ENCODE measurements at places on chromosomes 3 and 15. TPM values are rescaled to one million over a fixed set of nuclear protein-coding genes. Genes with fewer than 3 reads are reported as not detected.

CDHR4 gene
- 0.19 TPM for polyA plus RNA-seq

- no peak for DNase-seq
These were observed 5.7 kb upstream of the CCDC80 start for GRCh38 chr3:112646623-112647022.

DNA sequence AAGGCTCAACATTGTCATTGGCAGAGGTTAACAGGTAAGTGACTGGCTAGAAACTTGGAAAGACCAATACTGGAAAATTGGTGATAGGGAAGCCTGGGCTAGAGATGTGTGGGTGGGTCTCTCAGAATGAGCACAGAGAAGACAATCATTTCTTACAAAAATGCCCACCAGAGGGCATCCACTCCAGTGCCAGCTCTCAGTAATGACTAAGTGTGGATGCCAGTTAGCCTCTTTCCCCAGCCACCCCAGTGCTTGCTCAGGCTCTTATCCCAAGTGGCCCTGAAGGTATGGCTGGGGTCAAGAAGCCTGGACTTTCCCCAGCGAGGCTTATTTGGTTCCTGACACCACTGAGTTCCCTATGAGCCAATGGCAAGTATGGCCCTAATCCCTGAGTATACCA lies 115.9 kb upstream of the ST8SIA2 start:
- DNase-seq: no peak

GRCh38 chr3:8239095-8239494 lies 262.5 kb upstream of the LMCD1 start:
- DNase-seq: no peak

DNA sequence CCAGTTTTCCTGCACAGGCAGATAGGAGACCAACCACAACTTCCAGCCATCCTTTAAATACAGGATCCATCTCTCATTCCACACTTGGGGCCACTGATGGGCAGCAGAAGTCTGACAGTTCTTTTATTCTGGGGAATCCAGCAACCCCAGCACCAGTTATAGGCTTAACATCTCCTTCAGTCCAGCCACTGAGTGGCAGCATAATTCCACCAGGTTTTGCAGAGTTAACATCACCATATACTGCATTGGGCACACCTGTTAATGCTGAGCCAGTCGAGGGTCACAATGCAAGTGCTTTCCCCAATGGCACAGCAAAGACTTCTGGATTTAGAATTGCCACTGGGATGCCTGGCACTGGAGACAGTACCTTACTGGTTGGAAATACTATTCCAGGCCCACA lies 2.9 kb downstream of the NPAP1 start:
- DNase-seq: no peak

RYK gene
- polyA plus RNA-seq: 23.7 TPM

DNA sequence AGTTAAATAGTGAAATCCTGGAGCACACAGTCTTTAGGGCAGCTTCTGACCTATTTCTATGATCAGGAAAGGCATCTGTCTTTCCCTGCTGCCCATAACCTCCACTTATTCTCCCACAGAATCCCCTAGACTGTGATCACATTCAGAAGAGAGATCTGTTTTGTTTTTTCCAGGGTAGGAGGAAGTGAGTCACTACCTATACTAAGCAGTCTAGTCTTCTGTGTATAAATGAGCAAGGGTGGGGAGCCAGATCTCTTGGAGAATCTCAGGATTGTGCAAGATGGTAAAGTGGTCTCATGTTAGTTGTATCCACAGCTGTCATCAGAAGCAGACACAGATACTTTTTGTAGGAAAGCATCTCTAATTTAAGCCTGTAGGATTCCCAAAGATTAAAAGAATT lies 11.8 kb upstream of the FBXO22 start:
- peak; percentile 90 for DNase-seq

DNA sequence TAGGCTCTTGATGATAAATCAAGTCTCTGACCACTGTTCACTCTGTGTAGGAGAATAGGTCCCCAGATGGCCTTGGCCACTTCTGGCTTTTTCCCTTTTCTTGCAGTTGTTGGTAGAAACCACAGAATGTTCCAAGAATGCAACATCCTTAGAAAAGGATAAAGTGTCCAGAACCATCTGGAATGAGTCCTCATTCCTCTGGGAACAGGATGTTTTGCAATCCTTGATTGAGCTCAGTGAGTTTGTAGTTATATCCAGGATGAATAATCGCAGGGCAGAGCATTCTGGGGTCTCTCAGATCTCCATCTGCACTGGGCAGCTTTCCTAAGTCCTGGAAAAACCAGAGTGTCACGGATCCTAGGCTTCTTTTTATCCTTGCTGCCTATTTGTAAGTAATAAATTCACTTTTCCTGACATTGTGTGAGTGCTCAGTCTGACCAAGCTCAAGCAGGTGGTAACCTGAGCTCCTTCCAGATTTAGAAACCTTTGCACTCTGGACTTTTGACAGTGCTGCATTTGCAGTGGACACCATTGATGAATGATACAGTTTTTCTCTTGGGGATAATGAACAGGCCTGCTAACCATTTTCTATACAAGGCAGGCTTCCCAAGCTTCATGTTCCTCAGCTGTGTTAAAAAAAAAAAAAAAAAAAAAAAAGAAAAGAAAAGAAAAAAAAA lies 1028.6 kb downstream of the OTOL1 start:
- DNase-seq: no peak

GRCh38 chr3:133443649-133444422 lies 44.0 kb downstream of the BFSP2 start:
- no peak for DNase-seq

GRCh38 chr3:110894574-110894973 lies 177.0 kb upstream of the NECTIN3 start:
- no peak for DNase-seq

GRCh38 chr3:196624067-196624790 lies 15.3 kb upstream of the NRROS start:
- no peak for DNase-seq

DNA sequence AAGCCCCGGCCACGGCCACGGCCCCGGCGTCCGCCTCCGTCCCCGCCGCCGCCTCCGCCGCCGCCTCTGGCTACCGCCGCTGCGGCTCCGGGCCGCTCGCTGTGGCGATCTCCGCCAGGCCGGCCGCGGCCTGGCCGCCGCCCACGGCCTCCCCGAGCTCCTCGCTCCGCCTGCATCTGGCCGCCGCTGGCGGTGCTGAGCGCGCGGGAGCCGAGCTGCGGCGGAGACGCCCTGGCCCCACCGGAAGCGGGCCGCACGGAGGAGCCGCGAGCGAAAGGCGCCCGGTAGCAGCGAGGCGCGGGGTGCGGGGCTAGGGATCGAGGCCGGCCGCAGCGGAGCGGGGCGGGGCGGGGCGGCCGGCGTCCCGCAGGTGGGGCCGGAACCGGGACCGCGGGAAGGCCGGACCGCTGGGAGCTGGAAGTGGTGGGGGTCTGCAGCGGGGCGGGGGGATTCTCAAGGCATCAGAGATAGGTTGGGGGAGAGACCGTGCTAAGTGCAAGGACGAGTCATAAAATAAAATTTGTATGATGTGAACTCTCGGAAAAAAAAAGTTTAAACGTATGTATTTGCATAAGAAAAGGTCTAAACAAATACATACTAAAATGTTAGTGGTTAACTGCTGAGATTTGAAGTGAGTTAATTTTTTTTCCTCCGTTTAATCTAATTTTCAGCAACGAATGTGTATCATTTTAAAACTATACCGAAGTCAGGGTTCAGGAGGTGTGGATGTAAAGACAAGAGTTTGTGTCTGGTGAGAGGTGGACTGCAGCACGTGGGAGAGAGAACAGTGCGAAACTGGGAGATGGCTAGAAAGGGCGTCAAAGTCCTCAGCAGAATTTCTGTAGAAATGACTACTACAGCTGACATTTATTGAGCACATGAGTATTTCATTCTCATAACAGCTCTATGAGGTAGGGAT lies at the start of gene AVEN:
Gene AVEN (minus strand): TSS at position 334 of the 919 bp plus-strand sequence. CDS start 158 bp downstream, at position 176.
- DNase-seq: peak; percentile 37

DNA sequence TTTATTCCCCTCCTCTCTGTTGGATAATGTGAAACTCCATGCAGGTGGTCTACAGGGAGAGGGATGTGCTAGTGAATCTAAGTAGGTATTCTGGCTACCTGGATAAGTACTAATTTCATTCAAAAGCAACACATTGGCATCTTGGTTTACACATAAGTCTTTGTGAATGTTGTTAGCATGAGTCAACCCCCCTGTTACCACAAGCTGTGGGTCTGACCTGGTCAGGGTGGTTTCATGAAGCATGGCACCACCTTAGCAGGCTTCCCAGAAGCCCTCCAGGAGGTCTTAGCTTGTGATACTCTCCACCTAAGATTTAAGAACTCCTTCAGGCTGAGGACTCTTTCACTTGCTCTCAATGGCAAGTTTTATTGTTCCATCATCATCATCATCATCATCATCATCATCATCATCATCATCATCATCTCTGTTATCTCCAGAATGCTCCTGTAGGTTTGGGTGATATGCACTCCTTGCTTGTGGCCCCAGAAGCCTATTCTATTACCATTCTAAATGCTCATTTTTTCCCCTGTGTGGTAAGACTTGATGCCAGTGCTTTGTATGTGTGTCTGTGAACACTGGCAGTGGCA lies 62.8 kb downstream of the EPHB1 start:
- no peak for DNase-seq

DNA sequence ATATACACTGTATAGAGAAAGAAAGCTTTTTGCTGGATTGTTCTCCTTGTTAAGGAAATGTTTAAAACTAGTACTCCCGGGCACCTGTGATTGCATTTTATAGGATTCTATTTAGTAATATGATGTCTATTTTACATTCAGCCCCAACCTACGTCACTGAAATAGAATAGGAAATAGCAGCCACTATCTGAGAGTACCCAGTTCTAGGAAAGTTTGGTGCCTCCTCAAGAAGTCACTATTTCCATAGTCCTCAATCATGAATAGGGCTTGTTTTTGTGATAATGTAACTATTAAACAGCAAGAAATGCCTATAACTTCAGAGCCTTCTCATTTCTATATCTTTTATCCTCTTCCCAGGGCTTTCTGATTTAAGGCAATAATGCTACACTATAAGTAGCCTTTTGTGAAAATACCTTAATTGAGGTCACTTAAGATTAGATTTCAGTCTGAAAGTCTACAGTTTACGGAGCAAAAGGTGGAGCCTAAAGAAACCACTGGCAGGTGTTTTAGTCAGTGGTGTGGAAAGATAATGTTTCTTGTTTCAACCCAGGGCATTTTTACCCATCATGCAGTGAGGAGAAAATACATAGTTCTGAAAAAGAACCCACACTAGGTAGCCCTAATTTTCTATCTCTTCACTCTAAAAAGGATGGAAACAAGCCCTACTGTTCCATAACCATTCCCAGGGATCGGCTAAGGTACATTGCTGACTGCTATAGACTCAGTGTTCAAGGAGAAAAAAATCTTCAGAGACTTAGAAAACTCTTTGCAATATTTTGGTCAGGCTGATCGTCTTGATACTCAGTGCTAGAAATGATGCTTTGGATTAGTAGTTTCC lies 38.7 kb downstream of the TIGIT start:
- DNase-seq: no peak

GPR149 gene
- not detected for polyA plus RNA-seq

CDC25A gene
- polyA plus RNA-seq: 5.5 TPM

DNA sequence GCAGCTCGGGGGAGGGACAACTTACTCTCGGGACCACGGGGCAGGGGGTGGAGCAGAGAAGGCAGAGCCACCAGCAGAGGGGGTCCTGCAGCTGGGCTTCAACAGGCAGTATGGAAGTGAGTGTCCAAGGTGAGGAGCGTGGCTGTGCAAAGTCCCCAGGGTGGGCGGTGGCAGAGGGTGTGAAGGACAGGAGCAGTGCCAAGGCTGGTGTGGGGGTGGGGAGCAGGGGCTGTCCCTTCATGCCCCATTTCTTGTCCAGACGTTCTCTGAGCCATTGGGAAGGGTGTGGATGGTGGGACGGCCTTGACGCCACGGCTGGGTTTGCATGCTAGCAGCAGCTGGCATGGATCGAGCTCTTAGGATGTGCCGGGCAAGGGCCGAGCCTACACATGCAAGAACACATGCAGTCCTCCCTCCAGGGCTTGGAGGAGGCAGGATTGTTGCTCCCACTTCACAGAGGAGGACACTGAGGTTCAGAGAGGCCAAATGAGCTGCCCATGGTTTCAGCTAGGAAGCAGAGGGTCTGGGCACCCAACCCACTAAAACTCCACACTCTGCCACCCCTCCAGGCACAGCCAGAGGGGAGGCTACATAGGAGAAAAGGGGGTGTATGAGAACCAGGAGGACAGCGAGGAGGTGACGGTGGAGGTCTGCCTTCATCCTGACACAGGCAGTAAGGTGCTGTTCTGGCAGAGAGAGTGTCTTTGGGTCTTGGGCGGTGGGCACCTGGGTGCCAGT lies 93.6 kb downstream of the TBC1D2B start:
- no peak for DNase-seq

- no peak for DNase-seq
These were observed 187.4 kb downstream of the ZIC4 start for GRCh38 chr3:147218965-147219364.

All from endothelial cell of umbilical vein (primary cell).